Stimulated activated CD8-positive, alpha-beta memory T cell treated with anti-CD3 and anti-CD28 coated beads, Interleukin-15, amount 100 ng/mL, for 4 hours (primary cell): ENCODE measurements at places on chromosomes 16 and 17.
A peak's percentile ranks its signal among the peaks of the same experiment; 100 is the strongest.

- no peak for DNase-seq
Measured at GRCh38 chr17:53227111-53227510, 595.6 kb upstream of the KIF2B start.

- no peak for DNase-seq
Measured at GRCh38 chr16:76800196-76800595, 390.8 kb upstream of the MON1B start.

- DNase-seq, result no peak
Measured at GRCh38 chr16:29678691-29679267, at the start of gene QPRT. QPRT (plus strand) TSS chr16:29679180; CDS start chr16:29679198, 18 bp downstream.

DNA sequence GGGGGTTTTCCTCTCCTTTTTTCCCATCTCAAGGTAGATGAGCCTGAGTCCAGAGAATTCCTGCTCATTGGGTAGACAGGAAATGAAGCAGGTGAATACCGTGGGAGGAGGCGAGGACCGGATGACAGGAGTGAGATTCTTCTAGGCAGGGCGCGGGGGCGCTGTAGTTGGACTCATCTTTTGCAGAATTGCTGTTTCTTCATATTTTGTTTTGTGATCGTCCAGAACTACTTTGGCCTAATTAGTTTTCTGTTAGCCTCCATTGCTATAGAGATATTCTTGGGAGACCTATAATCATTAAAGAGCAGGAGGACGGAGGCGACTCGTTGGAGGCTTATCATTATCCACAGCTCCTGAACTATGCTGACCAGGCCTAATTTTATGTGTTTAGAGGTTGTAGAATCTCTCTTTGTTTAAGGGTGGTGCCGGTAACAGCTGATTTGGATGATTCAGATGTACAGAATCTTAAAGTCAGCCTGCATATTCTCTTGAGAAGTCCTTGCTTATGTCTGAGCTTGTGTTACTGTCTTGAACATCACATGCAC is 650 bp downstream of the ATP6V0A1 start:
- DNase-seq, result no peak

DNA sequence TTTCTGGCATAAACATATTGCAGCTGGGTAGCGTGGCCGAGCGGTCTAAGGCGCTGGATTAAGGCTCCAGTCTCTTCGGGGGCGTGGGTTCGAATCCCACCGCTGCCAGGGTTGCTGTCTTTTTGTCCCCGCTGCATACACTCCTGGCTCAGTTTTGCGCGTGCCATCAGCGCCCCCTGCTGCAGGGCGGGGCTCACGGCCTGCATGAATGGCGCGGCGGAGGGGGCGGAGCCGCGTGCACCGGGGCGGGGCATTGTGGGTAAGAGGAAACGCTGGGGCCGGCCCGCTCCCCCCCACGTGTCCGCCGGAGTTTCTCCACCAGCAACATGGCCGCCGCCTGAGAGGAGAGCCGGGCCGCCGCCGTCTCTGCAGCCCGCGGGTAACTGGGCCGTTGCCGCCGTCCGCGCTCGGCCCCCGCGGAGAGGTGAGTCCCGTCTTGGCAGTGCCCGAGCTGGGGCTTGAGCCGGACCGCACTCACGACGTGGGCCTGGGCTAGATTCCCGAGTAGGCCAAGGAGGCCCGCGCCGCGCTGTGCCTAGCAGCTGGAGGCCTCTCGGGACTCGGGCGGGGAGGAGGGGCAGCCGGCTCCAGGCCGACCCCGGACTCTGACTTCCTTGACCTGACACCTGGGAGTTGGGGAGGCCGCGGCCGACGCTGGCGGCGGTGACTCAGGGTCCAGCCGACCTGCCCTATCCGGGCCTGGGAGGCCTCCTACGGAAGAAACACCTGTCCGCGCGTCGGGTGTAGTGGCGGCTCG is at the start of gene POLR3E:
POLR3E (plus strand) TSS at position 296 of the 757 bp plus-strand sequence. CDS start 5,560 bp downstream, outside the sequence.
- peak; percentile 99 for DNase-seq
